ENCODE measurements at places on chromosomes 1 and 21.

DNA sequence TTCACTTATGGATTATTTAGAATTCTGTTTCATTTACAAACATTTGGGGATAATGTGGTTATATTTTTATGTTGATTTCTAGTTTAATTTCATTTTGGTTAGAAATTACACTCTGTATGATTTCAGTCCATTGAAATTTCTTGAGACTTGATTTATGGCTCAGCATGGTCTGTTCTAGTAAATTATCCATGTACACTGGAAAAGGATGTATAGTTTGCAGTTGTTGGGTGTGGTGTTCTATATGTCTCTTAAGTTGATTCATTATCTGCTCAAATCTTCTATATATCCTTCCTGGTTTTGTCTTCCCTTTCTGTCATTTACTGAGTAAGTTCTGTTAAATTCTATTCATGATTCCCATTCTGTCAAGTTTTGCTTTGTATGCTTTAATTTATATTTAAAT lies 52.3 kb downstream of the RAP1A start:
- DNase-seq: no peak

GRCh38 chr1:167789501-167789900 lies 67.7 kb downstream of the MPZL1 start:
- no peak for DNase-seq

DNA sequence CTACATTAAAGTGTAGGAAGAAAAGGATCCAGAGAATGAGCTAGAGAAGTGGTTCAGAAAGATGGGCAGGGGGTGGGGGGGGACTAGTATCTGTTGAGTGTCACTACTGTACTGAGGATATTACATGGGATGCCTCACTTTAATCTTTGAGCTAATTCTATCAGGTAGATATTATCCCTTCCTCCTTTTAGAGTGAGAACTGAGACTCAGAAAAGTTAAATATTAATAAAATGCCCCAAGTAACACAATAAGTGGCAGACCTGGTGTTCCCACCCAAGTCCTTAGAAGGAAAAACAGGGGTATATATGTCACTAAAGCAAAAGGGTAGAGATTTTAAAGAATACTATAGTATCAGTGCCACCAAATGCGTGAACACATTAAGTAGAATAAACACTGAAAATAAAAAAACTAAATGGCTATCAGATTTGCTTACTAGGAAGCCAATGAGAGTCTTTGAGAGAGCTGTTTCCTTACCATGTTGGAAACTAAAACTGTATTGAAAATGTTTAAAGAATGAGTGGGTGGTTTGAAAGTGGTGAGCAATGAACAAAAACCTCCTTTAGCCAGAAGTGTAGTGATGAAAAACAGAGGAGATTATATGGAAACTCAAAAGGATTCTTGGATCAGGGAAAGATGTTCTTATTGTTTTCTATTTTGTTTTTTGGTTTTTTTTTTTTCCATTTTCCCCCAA lies 230.8 kb downstream of the BARHL2 start:
- no peak for DNase-seq

DNA sequence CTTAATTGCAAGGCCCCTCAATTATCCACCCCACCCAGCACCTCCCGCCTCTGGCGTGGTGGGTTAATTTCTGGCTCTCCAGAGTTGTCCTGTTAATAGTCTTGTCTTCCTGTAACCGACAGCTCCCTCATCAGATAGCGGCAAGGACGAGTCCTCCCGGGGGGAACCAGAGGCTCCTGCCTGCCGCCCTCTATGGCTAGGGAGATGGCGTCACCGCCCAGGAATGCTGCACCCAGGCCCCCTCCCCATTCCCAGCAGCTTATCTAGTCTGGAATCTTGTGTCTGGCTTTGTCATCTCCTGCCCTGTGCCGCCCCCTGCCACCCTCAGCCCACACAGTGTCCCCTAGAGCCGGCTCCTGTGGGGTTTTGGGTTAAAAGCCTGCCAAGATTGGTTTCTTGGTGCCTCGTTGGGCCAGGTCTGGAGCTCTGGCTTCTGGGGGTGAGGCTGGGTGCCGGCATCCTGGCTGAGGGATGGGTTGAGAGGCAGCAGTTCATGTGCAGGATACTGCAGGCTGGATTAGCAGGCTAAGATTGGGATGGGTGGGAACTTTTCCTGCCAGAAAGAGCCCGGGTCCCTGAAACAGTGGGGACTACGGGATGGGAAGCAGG lies 48.8 kb downstream of the EDN2 start:
- DNase-seq: no peak

DNA sequence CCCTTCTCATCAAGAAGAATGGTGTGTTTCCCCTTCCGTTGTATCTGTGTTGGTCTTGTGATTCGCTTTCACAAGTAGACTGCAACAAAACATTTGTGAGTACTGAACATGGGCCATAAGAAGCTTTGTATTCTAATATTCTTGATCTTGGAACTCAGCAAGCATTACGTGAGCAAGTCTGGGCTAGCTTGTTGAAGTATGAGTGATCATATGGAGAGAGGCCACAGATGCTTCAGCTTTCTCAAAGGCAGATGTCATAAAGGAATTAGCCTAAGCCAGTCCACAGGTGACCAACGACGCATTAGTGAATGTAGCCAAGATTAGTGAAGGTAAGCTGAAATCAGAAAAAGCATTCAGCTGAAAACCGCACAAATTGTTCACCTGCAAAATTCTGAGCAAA lies 609.6 kb upstream of the NEGR1 start:
- DNase-seq: no peak

DNA sequence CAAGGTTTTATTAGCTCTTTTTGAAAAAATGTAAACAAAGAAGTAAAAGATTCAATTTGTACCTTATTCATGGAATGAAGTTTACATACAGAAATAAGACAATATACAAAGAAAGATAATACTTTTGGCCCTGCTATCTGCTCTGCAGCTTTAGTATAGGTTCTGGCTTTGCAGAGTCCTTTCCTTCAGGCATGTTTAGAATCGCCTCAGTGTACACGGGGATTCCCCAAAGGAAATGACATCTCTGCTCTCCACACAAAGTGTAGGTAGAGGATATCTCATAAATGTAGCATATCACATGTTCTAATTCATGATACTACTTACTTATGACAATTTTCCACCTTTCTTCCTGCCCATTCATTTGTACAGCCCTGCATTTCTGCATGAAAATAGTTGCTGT lies 222.6 kb upstream of the DPYD start:
- no peak for DNase-seq

DNA sequence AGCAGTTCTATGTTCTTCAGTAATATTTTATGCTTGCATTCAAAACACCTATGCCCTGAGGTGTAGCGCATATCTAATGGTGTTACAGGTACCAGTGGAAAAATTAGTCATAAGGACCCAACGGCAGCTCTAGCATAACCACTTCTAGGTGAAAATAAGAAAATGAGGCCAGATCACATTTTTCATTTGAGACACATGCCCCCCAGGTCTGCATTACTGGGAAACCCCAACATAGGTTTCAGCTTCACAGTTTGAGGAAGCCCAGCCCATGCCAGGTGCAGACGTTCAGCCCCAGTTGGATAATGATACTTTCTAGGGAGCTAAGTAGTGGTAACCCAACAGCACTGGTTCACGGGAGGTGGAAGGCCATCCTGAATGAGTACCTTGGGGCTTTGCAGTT lies 129.8 kb downstream of the CNIH3 start:
- DNase-seq: no peak

GRCh38 chr1:42886800-42887199 lies 40.4 kb downstream of the ZNF691 start:
- no peak for DNase-seq

DNA sequence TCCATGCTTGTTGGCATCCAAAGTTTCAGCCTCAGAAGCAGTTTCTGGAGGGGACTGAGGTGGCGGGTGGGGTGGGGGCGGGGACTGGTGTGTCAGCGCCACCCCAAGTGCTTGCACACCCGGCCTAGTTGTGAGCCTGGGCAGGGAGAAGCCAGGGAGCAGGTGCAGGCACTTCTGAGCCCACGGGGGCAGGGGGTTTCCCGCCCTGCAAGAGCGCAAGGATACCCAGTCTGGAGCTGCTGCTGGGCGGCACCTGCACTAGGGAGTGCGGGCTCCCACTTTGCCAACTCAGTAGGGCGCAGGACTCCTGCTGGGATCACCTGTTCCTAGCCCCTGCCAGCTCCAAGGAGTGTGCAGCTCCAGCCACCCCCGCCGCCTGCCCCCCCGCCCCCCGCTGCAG lies 33.5 kb downstream of the MAGI3 start:
- DNase-seq: no peak

GRCh38 chr1:159804924-159805323 lies 2.8 kb downstream of the FCRL6 start:
- DNase-seq: no peak

DNA sequence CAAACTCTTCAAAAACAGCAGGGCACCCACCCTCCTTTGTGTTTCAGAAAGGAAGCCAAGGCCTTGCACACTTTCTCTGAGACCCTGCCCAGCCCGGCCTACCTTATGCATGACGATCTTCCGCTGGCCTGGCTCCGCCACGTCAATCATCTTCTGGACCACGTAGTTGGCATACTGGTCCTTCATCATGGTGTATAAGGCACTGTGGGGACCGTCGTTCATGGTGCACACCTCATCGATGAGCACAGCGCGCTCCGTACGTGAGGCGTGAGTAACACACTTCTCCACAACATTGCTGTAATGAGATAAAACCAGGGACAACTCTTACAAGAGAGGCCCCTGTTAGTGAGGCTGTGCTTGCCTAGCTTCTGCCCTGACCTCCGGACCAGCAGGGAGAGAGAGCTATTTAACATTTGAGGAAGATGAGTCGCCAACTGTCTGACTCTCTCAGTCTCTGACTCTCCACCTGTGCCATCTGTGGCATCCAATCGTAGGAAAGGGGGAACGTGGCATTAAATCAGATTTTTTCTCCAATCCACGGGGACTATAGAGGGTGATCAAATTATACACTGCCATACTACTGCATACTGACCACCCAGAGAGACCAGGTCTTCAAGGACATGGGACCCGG lies 28.1 kb upstream of the SDC3 start:
- no peak for DNase-seq

GRCh38 chr1:113983391-113983790 lies 4.1 kb downstream of the OLFML3 start:
- no peak for DNase-seq

GRCh38 chr1:32818804-32819541 lies 1.5 kb downstream of the S100PBP start:
- DNase-seq: no peak

- DNase-seq: no peak
These were observed 11.8 kb upstream of the RAP1GAP start for GRCh38 chr1:21680918-21681317.

DNA sequence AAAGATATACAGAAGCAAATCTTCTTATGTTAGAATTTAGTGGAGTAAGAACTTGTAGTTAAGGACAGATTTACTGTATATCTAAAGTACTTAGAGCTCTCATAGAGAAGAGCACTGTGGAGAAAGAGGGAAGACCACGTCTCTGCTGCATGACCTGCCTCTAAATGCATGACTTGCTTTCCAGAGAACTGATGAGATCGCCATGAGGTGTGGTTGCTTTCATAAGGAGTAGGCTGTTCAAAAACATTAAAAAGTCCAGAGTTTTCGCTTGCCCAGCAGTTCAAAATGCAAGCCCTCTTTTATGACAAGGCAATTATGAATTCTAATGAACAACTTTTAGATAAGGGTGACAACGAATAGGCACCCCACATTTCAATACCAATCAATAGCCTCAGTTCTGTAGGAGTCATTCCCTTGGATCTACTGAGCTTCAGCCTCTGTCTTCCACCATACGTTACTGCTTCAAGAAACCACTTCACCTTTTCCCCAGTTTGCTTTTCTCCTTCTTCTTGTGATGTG lies 24.9 kb downstream of the SLC30A10 start:
- DNase-seq: no peak

- DNase-seq: no peak
These were observed 917.9 kb upstream of the B3GALT2 start for GRCh38 chr1:194104247-194104844.

- no peak for DNase-seq
These were observed 119.9 kb downstream of the ACBD6 start for GRCh38 chr1:180382326-180383115.

DNA sequence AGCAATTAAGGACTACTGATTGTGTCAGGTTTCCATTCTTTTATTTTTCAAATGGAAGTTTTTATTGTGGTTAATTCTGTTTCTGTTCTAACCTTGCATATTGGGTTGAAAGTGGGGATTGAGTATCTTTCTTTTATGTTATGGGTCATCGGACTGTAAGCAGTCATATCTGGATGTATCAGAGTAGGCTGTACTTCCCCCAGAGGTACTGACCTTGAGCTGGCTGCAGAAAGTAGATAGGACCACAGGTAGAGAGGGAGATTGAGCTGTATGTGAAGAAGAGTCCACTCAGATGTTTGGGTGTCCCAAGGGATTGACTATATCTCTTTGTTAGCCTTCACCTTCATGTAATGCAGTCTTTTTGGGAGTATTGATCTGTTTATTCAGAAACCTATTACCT lies 20.5 kb upstream of the ALG14 start:
- no peak for DNase-seq

GRCh38 chr1:168555508-168556046 lies 11.8 kb upstream of the XCL2 start:
- DNase-seq: no peak
